ENCODE measurements at places on chromosomes 13 and 19.

DNA sequence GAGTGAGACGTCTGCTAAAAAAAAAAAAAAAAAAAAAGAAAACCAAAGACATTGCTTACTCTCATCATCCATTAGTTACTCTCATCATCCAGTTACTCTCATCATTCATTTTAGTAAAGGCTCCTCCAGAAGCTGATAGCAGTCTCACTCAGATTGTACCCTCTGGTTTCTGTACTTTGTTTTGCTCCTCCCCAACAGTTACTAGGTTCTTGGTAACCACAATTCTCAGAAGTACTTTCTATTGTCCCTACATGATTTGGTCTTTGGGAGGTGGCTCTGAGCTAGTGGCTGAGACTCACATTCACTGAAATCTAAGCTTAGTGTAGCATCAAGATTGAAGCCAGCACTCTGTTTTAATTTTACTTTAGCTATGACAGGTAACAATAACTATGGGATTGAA lies 14.3 kb downstream of the ERICH4 start:
- no peak for DNase-seq

- DNase-seq = peak; percentile 47
Observed at GRCh38 chr13:79404985-79405384, 1.1 kb downstream of the RBM26 start.

DNA sequence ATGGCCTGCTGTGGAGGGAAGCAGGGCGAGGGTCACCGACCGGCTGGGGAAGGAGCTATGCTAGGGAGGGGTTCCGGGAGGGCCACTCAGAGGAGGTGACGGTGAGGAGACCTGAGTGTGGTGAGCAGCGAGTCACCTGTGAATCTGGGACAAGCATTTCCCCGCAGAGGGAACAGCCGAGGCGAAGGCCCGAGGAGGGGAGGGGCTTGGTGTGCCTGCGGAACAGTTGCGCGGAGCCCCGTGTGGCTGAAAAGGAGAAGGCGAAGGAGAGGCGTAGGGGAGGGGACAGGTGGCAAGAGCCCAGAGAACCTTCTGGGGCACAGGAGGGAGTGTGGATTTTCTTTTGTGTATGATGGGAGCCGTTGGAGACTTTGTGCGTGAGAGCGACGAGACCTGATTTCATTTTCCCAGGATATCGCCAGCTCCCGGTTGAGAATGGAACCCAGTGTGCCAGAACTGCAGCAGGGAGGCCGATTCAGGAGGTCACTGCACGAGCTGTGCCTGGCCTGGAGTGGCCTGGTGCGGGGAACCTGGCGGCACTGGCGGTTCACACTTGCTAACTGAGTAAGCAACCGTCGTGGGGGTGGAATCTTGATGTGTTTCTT lies 117.7 kb upstream of the ZNF507 start:
- DNase-seq = no peak

DNA sequence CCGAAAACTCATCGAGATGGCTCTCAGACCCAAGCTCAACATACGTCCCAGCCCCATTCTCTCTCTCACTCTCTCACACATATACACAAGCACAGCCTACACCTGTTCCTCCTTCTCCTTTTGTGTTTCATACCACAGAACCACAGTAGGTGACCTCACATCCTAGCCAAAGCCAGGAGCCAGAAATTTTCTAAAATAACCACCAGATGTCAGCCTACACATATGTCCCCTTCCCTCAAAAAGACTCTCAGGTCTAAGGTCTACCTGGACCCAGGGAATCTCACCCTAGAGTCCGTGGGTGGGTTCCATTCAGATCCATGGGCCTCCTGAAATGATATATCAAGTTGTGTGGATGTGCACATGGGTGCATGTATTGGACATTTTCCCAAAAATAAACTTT lies 104.2 kb upstream of the IPO5 start:
- no peak for DNase-seq

DNA sequence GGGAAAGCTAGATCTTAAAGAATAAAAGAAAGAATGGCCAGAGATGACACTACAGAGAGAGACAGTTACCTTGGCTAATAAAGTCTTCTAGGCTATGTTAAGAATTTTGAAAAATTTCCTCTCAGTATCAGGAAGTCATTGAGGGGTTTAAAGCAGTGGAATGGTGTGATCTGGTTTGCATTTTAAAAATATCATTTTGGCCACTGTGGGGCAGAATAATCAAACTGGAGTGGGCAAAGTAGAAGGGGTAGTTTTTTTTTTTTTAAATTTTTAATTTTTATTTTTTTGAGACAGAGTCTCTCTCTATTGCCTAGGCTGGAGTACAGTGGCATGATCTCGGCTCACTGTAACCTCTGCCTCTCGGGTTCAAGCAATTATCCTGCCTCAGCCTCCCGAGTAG lies 4.4 kb upstream of the CNMD start:
- no peak for DNase-seq

GRCh38 chr19:18521692-18522123 lies at the start of gene ELL:
ELL (minus strand) TSS chr19:18522070; CDS start chr19:18522055, 15 bp downstream.
- DNase-seq = no peak

DNA sequence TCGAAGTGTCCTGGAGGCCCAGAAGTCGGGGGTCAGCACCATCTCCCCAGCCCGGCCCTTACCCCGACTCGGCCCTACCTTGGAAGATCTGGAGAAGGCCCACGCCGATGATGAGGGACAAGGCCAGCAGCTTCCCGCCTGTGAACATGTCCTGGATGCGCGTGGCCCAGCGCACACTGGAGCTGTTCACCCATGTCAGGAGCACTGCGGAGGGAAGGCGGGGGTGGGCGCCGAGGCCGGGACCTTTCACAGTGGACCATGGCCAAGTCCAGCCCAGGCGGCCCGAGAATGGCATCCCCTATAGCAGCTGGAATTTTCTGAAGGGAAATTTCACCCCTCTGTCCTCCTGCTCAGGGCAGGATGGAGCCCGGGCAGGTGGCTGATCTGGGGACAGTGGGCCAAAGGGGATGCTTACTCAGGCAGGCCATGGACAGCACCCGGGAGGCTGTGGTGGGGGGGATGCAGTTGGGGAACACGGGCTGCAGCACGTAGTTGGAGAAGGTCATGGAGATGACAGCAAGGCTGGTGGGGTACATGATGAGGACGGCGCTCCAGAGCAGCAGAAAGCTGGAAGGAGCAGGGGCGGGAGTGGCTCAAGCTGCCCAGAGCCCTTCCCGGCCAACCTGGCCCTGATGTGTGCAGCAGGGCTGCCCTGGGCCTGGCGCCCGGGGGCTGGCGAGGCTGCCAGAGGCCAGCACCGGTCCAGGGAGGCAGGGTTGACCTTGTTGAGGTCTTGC lies 13.0 kb downstream of the SLC7A10 start:
- DNase-seq = no peak

DNA sequence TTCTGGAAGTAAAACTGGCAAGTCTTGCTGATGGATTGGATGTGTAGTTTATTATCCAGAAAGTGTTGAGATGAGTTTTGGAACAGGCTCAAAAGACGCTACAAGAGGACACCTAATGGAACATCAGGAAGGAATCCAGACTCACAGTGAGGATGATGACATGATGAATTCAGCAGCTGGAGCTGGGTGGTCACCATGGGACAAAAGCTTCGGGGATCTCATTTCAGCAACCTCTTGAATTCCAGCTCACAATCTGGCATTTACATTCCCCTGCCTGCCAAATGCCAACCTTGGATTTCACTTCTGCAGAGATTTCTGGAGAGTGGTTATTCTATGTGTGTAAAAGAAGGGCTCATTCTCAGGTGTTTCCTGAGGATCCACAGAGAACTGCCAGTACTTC lies 288.0 kb upstream of the TMTC4 start:
- no peak for DNase-seq

GRCh38 chr19:38697641-38698071 lies 46.6 kb downstream of the CAPN12 start:
- DNase-seq = no peak

DNA sequence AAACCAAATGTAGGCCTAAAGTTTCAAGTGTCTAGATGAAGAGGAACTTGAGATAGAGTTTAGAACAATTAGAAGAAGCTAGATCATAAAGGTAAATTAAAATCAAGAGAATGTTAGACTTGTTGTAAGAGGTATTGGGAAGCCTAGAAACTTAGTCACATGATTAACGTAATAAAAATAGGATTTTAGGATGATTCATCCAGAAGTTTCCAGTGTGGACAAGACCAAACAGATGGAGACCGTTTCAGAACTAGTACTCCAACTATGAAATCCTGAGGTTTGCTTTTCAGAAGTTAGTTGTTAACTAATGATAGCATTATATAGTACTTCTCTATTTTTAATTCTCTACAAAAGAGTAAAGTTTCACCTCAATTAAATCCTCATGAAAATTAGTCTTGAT lies 104.9 kb downstream of the MZT1 start:
- DNase-seq = no peak

- no peak for DNase-seq
Observed at GRCh38 chr13:78820541-78820940, 161.6 kb upstream of the OBI1 start.

GRCh38 chr19:15897738-15898276 lies at the start of gene CYP4F2:
CYP4F2 (minus strand) TSS chr19:15898074; CDS start chr19:15897611, 463 bp downstream.
- DNase-seq = no peak

GRCh38 chr13:110130431-110130830 lies 176.5 kb downstream of the COL4A1 start:
- no peak for DNase-seq

DNA sequence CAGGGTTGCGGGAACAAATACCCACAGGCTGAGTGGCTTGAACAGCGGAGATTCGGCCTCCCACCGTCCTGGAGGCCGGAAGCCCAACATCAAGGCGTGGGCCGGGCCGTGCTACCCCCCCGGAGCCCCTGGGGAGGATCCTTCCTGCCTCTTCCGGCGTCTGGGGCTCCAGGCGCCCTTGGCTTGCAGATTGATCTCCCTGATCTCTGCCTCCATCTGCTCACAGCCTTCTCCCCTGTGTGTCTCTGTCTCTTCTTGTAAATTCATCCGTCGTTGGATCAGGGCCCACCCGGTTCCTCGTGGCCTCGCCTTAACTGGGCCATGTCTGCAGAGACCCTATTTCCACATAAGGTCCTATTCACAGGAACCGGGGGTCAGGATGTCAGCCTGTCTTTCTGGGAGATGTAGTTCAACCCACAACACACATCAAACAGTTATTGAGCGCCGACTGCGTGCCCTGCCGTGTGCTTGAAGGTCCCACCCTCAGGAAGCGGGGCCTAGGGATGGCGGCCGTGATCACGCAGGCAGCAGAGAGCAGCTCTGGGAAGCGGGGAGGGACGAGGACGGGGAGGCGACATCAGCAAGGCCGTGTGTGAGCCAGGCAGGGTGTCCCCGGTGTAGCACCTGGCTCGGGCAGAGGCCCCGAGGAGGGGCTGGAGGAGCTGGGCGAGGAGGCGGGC lies 21.3 kb downstream of the HCN2 start:
- peak; percentile 64 for DNase-seq

GRCh38 chr13:104414771-104415170 lies 1348.6 kb upstream of the SLC10A2 start:
- no peak for DNase-seq

DNA sequence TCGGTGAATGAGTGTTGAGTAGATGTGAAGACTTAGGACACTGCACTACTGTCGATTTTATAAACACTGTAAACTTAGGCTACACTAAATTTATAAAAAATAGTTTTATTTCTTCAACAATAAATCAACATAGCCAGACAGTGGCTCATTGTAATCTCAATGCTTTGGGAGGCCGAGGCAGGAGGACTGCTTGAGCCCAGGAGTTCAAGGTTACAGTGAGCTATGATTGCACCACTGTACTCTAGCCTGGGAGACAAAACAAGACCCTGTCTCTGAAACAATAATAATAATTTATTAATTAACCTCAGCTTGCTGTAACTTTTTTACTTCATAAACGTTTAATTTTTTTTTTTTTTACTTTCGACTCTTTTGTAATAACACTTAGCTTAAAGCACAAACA lies 34.4 kb downstream of the ATP7B start:
- DNase-seq = no peak

DNA sequence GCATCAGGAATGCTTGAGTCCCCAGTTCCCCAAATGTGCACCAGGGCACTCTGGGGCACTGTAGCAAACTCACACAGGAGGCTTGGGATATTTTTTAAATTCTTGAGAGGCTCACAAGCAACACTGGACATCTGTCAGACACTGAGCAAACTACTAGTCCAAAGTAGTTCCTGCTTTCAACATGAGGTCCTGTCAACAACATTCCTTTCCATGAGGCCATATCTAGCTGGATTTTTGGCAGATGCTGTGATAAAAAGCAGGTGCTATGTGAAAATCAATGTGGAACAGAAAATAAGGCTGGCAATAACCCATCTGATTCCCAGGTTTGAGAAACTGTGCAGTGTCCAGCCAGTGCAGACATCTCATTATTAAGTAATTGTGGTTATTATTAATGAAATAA lies 50.5 kb downstream of the STARD13 start:
- no peak for DNase-seq

DNA sequence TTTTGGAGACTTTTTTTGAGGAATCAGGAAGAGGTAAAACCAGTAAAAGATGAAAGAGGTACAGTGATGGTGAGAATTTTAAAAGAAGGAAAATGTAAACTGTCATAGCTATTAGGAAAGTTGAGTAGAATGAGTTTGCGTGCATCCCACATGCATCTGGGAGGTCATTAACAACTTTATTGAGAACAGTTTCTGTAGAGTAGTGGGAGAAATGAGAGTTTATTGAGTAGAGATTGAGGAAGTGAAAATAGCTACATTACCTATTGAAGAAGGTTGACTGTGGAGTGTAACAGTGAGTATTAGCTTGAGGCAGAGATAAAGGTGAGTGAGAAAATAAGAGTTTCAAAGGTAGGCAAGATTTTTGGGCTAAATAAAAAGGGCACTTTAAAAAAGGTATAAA lies 38.7 kb downstream of the BRCA2 start:
- no peak for DNase-seq

GRCh38 chr13:59210543-59210942 lies 953.2 kb downstream of the DIAPH3 start:
- DNase-seq = no peak

- no peak for DNase-seq
Observed at GRCh38 chr13:23993680-23993985, 96.3 kb upstream of the C1QTNF9B start.

GRCh38 chr13:33135097-33135496 lies 118.9 kb downstream of the KL start:
- no peak for DNase-seq

DNA sequence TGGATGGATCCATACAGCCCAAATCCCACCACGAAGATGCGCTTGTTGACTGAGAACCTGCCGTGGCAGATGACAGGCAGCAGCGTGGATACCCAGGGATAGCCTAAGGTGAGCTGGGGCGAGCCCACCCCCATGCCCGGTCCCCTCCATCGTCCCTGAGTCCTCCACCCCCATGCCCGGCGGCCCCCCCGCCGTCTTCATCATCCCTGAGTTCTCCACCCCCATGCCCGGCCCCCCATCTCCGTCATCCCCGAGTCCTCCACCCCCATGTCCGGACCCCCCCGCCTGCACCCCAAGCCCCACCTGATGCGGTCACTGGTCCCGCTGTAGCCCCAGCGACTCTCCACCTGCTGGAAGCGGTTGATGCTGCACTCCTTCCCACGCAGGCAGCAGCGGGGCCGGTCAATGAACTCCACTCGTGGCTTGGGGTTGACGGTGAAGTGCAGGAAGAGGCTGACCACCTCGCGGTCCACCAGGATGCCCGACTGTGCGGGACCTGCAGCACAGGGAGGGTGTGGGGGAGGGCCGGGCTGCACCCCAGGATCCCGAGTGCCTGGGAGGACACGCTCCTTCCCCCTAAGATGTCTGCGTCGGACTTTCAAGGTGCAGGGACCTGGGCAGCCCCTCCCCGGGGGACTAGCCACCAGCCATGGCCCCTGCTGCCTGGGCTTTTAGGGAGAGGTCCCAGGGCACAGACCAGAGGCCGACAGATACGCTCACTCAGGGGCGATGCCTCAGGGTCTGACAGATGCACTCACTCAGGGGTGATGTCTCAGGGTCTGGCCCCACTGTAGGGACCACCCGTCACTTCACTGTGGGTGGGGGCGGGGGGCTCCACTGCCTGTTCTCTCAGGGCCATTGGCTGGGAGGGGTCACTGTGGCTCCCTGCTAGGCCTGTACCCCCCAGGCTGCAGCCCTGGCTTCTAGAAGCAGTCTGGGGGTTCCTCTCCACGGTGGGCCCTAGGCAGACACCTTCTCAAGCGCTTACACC lies 28.0 kb downstream of the BTBD2 start:
- DNase-seq = no peak

Measured in stimulated activated CD4-positive, alpha-beta T cell treated with anti-CD3 and anti-CD28 coated beads, Interleukin-2, amount 100 ng/mL, for 24 hours (primary cell).